ENCODE measurements at places on chromosomes 7 and 10.

GRCh38 chr10:92142512-92142911 is 148.4 kb downstream of the CPEB3 start:
- no peak for DNase-seq

- no peak for DNase-seq
These were observed 3.4 kb downstream of the IFRD1 start for GRCh38 chr7:112453505-112454171.

DNA sequence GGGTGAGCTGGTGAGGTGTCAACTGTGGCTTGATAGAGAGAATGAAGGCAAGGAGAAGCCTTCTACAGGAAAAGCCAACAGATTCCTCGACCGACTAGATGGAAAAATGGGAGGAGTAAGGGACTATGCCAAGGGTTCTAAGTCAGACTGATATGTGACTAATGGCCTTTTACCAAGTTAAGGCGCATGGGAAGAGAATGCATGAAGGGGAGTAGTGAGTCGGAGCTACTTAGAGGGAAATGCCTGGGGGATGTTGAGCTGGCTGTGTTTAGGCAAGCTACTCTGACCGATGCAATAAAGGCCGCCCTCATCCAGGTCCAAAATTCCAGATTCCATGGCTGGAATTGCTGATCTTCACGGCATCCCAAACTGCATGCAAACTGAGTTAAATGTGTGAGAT is 48.2 kb downstream of the APBB1IP start:
- no peak for DNase-seq

- no peak for DNase-seq
These were observed 1.3 kb downstream of the PFKFB3 start for GRCh38 chr10:6204063-6204340.

Measured in iPS DF 19.7 (cell line).